Activated CD8-positive, alpha-beta memory T cell treated with anti-CD3 and anti-CD28 coated beads, Interleukin-2, amount 10 ng/mL, durations not matched to agents 7 days and 5 days (primary cell): ENCODE measurements at places on chromosomes 3 and 15.

- DNase-seq = no peak
- peaks cover 53% of the 10 kb centered on the region for H3K27me3 ChIP-seq
- H3K4me1 ChIP-seq = peaks cover 2% of the 10 kb centered on the region
- peaks cover 7% of the 10 kb centered on the region for H3K36me3 ChIP-seq
- no peak overlapping the region for H3K4me3 ChIP-seq
- no peak overlapping the region for H3K27ac ChIP-seq
Observed at GRCh38 chr15:68536331-68537095, 42.3 kb upstream of the CORO2B start.

DNA sequence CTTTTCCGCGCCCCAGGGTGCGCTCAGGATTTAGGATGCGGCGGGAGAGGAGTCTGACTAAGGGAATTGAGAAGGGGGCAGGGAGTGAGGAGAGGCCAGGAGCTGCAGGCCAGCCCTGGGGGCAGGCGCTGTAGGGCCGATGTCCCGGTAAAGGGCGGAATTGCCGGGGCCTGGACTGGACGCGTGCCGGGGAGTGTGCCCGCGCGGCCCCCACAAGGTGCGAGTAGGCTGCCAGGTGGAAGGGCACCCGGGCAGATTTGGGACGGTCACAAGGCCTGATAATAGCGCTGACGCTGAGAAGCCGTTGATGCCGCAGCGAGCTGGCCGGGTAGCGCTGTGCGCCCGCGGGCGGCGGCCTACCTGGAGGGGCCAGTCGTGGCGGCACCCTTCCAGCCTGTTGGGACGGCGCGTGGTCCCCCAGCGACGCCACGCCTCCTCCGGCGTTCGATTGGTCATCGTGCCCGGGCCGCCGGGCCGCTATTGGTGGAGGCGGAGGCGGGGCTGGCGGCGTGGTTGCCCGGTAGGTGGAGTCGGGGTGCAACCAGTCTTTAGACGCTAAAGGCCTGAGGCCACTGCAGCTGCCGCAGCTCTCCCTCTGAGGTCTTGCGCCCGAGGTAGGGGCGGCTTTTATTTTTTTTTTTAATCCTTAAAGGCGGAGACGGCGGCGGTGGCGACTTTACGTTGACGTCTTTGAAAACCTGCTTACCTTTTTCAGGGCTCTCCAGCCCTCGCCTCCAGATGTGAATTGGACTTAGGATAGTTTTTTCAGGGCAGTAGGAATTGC, 903 bp downstream of the SLC25A38 start:
- peaks cover 9% of the 10 kb centered on the region for H3K36me3 ChIP-seq
- no peaks in the 10 kb centered on the region for H3K27me3 ChIP-seq
- peak; percentile 97 for DNase-seq
- peak overlapping the region; percentile 96 for H3K4me3 ChIP-seq
- H3K27ac ChIP-seq = peak overlapping the region; percentile 99
- H3K4me1 ChIP-seq = peaks cover 54% of the 10 kb centered on the region

GRCh38 chr3:175266478-175266877, 407.3 kb downstream of the NAALADL2 start:
- no peak for DNase-seq
- no peak overlapping the region for H3K27ac ChIP-seq
- H3K4me3 ChIP-seq = no peak overlapping the region
- H3K27me3 ChIP-seq = no peaks in the 10 kb centered on the region
- H3K36me3 ChIP-seq = no peaks in the 10 kb centered on the region

- no peak overlapping the region for H3K4me3 ChIP-seq
- no peak for DNase-seq
Observed at GRCh38 chr3:184806567-184807271, 5.2 kb upstream of the VPS8 start.

DNA sequence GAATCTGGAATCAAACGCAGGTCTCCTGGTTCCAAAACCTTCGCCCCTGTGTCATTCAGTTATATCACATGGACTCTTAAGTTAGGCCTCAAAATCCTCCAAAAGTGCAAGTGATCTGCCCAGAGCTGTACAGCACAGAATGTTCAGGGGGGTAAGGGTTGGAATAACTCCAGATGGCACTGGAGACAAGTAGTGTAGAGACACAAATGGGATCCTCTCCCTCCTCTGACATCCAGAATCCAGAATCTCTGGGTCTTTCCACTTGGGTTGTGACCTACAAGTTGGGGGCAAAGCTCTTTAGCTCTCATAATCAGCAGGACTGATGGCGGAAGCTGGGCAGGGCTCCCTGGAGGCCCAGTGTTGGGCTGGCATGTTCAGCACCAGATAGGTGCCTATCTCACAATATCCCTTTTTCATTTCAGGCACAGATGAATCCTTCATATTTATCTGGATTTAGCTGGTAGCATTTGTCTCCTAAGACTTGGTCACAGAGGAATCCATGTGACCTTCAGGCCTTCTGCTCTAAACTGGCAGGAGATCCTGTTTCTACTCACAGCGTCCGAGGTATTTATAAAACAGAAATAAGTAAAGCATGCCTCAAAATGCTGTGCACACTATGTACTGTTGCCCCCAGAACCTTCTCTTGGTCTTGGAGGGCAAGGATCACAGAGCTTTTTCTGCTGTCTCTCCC, 15.4 kb downstream of the ABHD2 start:
- no peak overlapping the region for H3K4me3 ChIP-seq
- no peak for DNase-seq
- H3K27me3 ChIP-seq = no peaks in the 10 kb centered on the region
- peaks cover 12% of the 10 kb centered on the region for H3K36me3 ChIP-seq
- H3K4me1 ChIP-seq = peaks cover 6% of the 10 kb centered on the region

GRCh38 chr15:64635499-64636495, 139.6 kb downstream of the RBPMS2 start:
- DNase-seq = no peak
- peak overlapping the region; percentile 62 for H3K4me3 ChIP-seq
- no peaks in the 10 kb centered on the region for H3K27me3 ChIP-seq
- peaks cover 67% of the 10 kb centered on the region for H3K4me1 ChIP-seq
- peak overlapping the region; percentile 52 for H3K27ac ChIP-seq
- H3K36me3 ChIP-seq = peaks cover 47% of the 10 kb centered on the region

DNA sequence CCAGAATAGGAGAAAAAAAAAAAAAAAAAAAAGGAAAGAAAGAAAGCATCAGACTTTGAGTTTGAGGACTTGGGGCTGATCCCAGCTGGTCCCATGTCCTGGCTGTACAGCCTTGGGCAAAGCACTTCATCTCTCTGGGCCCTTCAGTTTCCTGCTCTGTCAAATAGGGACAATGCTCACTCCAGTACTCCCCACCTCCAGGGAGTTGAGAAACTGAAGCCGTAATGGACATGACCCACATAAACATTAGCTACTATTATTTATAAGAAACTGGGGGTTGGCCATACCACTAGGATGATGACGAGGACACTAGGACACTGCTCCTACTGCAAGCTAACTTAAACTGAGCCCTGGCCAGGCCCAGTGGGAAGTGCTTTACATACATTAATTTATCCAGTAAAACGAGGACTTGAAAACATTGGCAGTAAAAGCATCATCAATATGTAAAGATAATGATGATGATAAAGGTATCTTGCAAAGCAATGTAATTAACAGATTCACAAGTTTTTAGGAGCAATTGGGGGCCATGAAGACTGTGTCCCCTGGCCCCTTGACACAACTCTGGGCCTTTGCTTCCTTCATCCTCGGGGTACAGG, 22.9 kb upstream of the SMAD6 start:
- no peak overlapping the region for H3K4me3 ChIP-seq
- no peak overlapping the region for H3K27ac ChIP-seq
- H3K27me3 ChIP-seq = no peaks in the 10 kb centered on the region

- no peak overlapping the region for H3K27ac ChIP-seq
- no peaks in the 10 kb centered on the region for H3K36me3 ChIP-seq
- H3K4me3 ChIP-seq = no peak overlapping the region
- DNase-seq = no peak
- H3K4me1 ChIP-seq = no peaks in the 10 kb centered on the region
- peaks cover 13% of the 10 kb centered on the region for H3K27me3 ChIP-seq
Observed at GRCh38 chr3:167835953-167836352, 100.4 kb downstream of the SERPINI1 start.

GRCh38 chr3:123104550-123104949, 37.7 kb downstream of the PDIA5 start:
- H3K4me3 ChIP-seq = no peak overlapping the region
- H3K36me3 ChIP-seq = peaks cover 2% of the 10 kb centered on the region
- no peaks in the 10 kb centered on the region for H3K4me1 ChIP-seq
- no peak overlapping the region for H3K27ac ChIP-seq

DNA sequence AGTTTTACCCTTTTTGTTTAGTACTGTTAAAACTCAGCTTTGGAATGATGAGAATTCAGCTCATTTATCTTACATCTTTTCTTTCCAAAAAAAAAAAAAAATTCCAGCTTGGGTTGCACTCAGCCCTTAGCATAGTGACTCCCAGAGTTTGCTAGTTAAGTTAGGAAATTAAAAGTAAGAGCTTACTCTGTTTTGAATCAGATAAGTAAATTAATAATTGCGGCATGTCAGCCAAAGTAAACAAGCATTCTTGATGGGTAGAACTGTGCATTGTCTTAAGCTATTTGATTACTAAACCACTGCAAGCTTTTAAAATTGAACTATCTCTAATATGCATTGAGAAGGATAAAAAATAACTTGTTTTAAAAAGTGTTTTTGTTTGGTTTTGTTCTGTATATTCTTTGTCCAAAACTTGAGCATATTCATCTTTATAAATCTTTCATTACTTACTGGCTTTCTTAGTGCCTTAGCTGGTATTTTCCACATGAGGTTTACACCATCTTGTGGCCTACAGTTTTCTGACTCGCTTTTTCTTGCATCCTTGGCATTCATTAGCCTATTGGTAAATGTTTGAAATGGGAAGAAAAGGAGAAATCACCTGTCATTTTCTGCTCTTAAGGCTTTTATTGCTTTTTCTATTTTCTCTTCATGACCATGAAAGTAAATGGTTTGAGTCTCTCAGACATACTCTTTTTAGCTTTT, 107.6 kb downstream of the FILIP1L start:
- no peak overlapping the region for H3K4me3 ChIP-seq
- peaks cover 18% of the 10 kb centered on the region for H3K4me1 ChIP-seq
- DNase-seq = no peak
- H3K27me3 ChIP-seq = no peaks in the 10 kb centered on the region
